NCI-H345 (cell line): ENCODE measurements at places on chromosomes 6 and 20.

DNA sequence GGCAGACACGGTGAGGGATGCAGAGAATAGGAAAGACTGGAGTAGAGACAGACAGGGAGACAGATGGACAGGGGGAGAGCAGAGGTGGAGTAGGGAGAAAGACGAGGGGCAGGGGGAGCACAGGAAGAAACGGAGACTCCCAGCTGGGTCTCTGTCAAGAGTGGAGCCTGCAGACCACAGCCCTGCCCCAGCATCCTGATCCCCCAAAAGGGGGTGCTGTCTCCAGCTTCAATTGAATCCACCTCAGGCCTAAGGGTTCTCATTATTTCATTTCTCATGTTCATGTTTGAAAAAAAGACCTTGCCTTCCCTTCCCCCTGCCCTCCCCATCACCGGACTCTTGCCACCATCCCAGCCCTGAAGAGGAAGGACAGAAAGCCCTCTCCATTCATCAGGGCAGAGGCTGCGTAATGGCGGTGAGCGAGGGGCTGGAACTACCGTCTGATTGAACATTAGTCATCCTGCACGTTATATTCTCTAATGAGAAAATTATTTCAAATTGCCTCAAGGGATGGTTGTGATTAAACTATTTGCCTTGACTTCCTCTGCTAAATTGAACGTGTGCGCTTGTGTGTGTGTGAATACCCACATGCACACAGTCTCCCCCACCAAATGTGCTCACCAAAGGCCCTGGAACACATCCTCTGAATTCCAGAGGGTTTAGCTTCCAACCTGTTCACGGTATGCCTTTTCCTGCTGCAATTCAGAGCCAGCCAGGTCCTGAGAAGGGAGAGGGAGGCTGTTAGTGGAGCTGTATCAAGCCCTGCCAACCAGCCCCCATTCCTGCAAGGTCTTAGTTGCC is 98.3 kb downstream of the CDC5L start:
- no peak for DNase-seq

GRCh38 chr6:82553863-82554531 is 190.4 kb downstream of the TPBG start:
- DNase-seq = no peak

DNA sequence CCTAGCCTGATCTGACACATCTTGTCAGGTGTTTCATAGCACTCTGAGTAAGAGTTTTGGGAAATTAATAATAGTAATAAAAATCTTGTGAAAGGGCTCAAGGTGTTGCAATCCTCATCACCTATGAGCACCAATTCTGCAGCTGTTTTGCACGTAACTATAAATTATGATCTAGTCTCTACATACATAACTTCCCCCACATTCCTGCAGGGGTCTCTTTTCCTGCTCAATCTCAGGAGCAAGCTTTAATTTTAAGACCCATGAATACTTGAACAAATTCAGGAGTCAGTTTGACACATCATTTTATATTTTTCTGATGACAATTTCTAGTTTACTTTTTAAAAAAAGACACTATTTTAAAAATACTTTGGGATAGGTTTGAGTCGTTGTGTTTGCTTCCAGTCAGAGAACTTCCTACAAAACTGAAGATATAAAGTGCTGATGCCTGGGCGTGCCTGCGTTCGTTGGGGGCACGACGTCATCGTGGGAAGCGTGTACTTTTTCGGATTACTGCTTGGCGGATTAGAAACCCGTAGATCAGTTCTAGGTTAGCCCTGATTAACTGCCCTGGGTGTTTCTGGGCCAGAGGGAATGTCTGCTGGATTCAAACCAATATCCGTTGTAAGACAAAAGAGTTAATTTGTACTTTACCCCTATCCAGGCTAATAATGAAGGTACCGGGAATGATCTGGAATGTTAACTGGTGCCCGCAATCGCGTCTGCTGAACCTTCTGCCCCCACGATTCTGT is 1.0 kb upstream of the E2F3 start:
- DNase-seq = peak; percentile 47

DNA sequence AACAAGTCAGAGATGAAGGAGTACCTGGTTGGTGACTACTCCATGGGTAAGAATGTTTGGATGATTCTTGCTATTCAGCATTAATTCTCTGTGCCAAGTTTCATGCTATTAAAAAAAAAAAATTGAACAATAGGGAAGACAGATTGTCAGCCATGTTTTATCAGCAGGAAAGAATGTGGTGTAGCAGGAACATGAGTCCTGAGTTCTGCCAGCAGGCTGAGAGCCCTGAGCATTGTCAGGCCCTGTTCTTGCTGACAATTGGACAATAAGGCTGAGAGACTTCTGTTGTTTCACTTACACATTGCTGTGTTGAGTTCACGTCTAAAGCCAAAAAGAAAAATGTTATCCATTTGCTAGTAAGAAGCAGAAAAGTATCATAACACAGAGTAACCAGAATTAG is 70.4 kb upstream of the SMIM28 start:
- DNase-seq = no peak

GRCh38 chr6:79571030-79571367 is 33.8 kb upstream of the LCA5 start:
- DNase-seq = no peak

DNA sequence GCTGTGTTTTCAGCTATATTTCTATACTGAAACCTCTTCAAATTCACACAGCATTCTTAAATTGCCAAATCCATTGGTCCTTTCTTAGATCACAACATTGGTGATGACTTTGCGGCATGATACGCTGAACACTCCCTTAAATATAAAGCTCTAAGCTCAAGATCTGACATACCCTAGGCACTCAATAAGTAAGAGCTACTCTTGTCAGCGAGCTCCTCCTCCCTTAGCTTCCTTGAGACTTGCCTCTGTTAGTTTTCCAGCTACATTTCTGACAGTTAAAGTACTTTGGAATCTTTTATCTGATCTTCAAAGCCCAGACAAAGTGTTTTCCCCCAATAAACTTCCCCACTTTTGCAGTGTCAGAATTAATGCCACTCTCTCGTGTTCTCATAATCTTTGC is 117.0 kb downstream of the HIVEP2 start:
- DNase-seq = no peak

- no peak for DNase-seq
Measured at GRCh38 chr20:62294516-62294915, 8.3 kb upstream of the ADRM1 start.

DNA sequence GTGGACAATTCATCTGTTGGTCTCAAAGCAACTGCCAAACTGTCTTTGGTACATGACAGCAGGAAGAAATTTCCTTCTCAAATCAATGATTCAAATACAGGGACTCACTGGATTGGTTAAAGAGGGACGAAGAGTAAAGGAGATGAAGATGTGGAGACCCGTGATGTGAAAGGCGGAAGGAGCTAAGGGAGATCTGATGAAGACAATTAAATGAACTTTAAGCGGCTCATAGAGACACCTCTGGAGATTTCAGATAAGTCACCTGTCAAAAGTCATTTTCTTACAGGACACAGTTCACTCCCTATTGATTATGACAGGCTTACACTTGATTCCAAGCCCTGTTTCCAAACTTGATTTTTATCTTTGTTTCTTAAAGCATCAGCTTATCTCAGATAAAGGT is 466.3 kb downstream of the DOK5 start:
- no peak for DNase-seq

DNA sequence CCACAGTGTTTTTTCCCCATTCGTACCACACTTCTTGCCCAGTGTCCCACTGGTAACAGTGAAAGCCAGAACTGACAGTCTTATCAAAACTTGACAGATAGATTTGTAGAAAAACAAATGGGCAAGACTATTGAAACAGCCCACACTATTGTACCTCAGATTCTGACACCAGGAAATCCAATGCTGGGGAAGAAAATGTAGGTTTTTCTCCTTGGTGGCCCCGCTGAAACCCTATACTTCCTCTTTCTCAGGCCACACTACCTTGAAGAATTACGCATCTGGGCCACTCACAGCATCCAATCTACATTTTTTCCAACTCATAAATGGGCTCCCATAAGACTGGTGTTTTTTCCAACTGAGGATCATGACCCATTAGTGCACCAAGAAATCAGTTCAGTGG is 90.9 kb upstream of the HDDC2 start:
- DNase-seq = no peak

GRCh38 chr6:33116841-33117711 is 41.3 kb downstream of the HLA-DPB1 start:
- no peak for DNase-seq

GRCh38 chr6:118965843-118966370 is 30.9 kb upstream of the MCM9 start:
- no peak for DNase-seq

DNA sequence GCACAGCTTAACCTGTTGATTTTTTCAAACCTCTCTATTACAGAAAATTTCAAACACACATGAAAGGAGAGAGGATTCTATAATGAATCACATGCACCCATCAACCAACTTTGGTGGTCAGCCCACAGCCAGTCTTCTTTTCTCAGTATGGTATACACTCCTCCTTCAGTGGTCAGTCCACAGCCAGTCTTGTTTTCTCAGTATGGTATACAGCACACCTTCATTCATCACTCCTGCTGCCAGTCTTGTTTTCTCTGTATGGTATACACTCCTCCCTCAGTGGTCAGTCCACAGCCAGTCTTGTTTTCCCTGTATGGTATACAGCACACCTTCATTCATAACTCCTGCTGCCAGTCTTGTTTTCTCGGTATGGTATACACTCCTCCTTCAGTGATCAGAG is 67.8 kb downstream of the SYNDIG1 start:
- no peak for DNase-seq

GRCh38 chr20:58808271-58809046 is 42.2 kb downstream of the GNAS-AS1 start:
- no peak for DNase-seq

DNA sequence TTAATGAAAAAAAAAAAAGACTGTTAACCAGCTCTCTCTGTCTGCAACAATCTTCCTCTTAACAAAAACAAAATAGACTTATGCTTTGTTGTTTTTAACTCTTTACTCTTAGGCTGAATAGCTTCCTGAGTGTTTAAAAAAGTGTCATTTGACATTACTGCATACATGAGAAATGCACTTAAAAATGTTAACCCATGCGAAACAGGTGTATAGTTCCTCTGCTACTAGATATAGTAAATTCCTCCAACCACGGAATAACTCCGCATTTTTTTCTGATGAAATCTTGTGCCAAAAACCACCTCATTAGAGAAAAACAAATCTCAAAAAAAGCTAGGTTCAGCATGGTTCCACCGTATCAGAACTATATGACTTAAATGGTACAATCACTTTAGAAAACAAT is 426.0 kb downstream of the ADGRB3 start:
- DNase-seq = no peak

DNA sequence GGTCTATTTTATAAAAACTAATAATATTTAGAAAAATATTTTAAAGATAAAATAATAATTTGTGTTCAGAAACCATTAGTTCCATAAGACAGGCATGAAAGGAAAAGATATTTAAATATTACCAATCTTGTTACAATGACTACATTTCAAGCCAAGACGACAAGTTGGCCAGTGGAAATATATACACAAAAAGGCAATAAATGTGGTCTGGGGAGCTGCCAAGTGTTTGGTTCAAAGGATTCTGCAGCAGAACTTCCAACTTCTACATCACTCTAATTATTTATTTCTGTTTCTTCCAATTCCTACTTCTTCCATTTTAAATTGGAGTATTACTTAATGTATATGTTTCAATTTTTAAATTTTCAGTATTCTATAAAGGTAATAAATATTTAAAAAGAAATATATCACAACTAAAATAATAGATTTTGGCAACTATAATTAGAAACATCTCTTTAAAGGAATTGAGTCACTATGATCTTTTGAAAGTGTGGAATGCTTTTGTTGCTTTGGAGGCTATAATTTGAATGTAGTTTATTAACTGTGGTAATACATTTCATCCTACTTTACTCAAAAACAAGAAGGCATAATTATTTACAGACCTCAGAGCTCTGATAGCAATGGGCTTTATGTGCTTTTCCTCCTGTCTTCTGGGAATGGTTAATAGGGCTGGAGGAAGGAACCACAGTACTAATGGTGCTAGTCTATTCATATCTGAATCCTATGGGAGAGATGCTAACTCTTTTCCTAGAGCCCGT is 129.7 kb upstream of the FAM184A start:
- DNase-seq = no peak

DNA sequence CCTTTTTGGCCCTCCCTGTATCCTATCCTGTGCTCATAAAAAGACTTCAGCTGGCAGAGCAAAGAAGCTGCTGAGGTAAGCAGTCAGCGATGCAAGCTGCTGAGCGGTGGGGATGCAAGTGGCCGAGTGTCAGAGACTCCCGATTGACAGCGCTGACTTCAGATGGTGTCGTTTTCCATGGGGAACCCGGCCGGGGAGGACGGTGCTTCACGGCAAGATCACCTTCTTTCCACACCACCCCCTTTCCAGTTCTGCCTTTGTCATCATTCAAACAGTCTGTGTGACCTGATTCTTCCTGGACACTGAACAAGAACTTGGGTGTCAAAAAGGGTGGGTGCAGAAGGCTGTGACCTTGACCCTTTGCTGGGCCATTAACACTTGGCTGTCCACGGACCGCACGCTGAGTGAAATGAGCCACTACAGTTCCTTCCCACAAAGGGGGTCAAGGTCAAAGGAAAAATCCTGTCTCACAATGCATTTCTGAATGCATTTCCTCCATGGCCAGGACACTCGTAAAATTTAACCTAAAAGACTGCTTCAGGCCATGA is 52.9 kb upstream of the UNC93A start:
- no peak for DNase-seq

- no peak for DNase-seq
Measured at GRCh38 chr20:35174458-35175216, 2.8 kb downstream of the PROCR start.

DNA sequence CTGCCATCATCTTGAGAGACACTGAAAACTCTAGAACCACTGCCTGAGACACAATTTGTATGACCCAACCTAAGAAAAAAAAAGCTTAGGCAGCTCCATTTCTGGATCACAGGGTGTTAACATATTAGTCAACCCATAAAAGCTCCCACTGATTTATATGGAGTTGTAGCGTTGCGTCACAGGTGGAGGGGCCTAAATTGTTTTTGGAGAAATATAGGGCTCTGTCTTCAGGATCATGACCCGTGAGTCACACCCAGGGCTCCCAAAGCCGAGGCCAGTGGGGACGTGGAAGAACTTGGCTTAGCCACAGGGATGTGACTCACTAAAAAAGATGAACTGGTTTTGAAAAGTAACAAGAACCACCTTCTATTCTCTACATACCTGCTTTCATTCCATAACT is 116.5 kb upstream of the BMP2 start:
- DNase-seq = no peak

- DNase-seq = no peak
Measured at GRCh38 chr20:32485770-32486478, 99.2 kb downstream of the NOL4L start.

GRCh38 chr6:98107801-98108200 is 726.6 kb upstream of the POU3F2 start:
- DNase-seq = no peak

GRCh38 chr6:134626086-134626485 is 308.2 kb upstream of the SGK1 start:
- DNase-seq = no peak
